ENCODE measurements at places on chromosomes 16 and 17.
A peak's percentile ranks its signal among the peaks of the same experiment; 100 is the strongest.

- peak; percentile 75 for DNase-seq
Observed at GRCh38 chr16:15993946-15994665, 44.7 kb downstream of the ABCC1 start.

- peak; percentile 30 for DNase-seq
Observed at GRCh38 chr17:29592850-29593551, at the start of gene ANKRD13B. Gene ANKRD13B, plus strand, starts transcription at chr17:29593132. Its CDS starts 490 bp downstream, at chr17:29593622.

GRCh38 chr17:55925440-55925839 lies 174.6 kb downstream of the PCTP start:
- DNase-seq, result no peak

DNA sequence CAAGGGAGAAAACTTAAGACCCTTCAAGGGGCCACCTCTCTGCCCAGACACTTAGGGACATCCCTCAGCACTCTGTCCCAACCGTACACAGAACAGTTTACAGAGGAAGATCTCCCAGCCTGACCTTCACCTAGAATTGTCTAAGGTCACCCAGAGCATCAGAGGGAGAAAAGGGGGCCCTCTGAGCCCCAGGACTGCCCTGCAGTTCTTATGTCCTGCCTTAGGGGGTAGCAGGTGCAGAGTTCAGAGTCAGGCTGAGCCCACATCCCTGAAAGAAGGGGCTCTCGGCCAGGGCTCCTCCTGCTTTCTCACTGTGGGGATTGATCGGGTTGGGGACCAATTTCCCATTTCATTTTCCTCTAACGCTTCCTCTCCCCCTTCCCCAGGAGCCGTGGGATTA lies 15.4 kb downstream of the CA4 start:
- no peak for DNase-seq

- DNase-seq, result no peak
Observed at GRCh38 chr16:14415291-14415690, 214.8 kb downstream of the PARN start.

DNA sequence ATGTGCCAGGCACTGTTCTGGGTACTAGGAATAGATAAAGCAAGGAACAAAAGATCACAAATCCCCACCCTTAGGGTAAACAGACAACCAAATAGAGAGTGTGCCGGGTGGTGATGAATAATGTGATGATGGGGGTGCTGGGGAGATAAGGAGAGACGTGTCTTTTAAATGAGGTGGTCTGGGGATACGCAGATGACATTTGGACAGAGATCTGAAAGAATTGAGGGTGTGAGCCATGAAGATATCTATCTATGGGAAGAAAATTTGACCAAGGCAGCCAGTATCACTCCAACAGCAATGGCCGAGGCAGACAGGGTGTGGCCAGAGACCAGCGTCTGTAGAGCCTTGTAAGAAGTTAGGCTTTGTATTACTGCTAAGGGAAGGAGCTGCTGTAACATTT lies 165.3 kb downstream of the MRTFB start:
- DNase-seq, result no peak

DNA sequence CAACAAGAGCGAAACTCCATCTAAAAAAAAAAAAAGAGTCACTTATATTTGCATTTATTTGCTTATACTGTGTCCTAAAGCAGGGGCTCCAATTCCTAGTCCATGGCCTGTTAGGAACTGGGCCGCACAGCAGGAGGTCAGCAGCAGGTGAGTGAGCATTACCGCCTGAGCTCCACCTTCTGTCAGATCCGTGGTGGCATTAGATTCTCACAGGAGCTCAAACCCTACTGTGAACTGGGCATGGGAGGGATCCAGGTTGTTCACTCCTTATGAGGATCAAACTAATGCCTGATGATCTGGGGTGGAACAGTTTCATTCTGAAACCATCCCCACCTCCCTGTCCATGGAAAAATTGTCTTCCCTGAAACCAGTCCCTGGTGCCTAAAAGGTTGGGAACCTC lies 24.9 kb downstream of the ITGB3 start:
- no peak for DNase-seq

GRCh38 chr16:85420501-85421337 lies 192.4 kb upstream of the GSE1 start:
- DNase-seq, result peak; percentile 35

- DNase-seq, result peak; percentile 93
Observed at GRCh38 chr17:4329838-4330237, 36.6 kb downstream of the UBE2G1 start.

DNA sequence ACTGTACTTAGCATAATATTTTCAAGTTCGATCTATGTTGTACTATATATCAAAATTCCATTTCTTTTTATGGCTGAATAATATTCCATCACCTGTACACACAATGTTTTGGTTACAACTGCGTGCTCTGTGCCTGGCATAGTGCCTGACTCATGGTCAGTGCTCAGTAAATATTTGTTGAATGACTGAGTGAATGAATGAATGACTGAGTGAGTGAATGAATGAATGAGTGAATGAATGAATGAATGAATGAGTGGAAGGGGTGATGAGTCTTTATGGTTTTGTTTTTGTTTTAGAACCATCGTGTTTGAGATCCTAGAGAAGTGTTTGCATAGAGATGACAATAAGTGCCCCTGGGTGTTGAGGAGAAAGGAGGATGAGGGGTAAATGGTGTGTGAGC lies 155.3 kb downstream of the MRM1 start:
- DNase-seq, result no peak

DNA sequence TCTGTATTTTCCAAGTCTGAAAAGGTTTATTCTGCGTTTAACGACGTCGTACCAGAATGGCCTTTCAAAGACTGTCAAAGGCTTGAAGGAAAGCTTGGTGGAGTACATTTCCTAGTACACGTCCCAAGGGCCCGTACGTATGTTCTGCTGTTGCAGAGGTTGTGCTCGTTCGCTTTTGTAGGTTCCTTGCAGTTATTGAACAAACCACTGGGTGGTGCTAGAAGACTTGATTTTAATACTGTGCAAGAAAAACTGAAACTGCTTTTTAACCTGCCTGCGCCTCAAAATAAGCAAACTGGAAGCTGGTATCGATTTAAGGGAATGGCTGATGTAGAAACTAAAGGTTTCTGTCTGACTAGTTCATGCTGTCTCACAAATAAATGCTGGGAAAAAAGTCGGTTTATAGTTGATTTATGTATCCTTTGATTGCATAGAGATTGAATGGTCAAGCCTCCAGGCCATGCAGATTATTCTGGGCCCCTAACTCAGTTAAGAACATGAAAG lies 54.6 kb downstream of the USP10 start:
- DNase-seq, result peak; percentile 85

DNA sequence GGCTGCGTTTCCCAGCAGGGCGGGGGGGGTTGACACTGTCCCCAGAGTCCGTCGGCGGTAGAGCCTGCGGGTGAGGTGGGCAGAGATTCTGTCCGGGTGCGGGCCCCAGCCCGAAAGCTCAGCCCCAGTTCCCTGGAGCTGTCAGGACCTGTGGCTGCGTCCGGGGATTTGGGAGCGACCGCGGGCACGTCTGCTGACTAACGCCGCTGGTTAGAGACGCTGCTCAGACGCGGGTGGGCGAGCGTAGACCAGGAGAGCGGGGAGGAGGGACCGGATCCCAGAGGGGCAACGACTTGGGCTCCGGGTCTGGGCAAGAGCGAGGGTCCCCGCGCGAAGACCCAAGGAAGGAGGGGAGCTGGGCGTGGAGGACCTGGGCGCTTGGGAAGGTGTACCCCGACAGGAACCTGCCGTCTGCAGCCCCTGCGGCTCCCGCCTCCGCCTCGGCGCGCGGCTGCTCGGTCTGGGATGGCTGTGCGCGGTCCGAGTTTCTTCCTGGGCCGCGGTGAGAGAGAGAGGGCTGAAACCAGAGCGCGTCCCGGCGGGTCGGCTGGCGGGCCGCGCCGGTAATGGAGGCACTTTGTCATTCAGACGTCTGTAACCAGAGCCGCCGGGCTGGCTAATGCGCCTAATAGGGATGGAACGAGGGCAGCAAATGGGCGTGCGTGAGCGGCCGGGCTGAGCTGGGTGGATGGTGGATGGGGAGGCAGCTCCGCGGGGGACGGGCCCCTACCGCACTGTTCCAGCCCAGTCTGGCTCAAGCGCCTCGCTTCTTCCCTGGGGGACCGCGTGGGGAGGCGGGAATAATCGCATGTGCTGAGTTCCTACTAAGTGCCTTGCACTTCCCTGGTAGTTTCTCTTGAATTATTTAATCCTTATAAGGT lies 2.3 kb downstream of the NGFR start:
- peak; percentile 47 for DNase-seq

DNA sequence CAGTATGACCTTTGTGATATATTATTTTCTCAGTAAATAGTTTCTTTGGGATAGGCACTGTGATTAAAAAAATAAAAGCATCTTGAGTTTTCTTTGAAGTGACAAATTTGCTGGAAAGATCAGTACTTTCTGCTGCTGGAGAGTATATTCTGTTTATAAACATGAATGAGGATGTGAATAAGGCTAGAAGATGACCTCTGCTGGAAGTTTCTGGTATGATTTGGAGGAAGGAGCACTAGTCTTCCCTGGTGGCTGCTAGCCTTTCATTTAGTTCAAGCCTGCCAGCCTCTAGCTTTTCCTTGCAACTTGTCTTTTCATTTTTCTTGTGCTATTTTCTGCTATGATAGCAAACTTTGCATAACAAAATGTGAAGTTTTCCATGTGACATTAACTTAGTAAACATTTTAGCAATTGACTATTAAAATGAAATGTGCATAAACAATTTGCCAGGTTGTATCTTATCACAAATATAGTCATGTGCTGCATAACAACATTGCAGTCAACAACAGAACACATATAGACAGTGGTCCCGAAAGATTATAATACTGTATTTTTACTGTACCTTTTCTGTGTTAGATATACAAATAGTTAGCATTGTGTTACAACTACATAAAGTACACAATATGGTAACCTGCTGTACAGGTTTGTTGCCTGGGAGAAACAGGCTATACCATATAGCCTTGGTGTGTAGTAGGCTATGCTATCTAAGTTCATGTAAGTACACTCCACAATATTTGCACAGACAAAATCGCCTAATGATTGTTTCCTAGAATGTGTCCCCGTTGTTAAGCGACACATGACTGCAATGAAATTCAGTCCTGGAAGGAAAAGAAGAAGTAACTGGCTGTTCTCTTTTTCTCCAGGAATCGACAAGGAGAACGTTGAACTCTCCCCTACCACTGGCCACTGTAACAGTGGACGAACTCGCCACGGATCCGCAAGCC lies 18.1 kb upstream of the RAB11FIP4 start:
- peak; percentile 70 for DNase-seq

GRCh38 chr17:68200689-68201417 lies 47.0 kb upstream of the AMZ2 start:
- DNase-seq, result peak; percentile 70

- no peak for DNase-seq
Observed at GRCh38 chr16:11164482-11165270, 91.3 kb downstream of the SOCS1 start.

DNA sequence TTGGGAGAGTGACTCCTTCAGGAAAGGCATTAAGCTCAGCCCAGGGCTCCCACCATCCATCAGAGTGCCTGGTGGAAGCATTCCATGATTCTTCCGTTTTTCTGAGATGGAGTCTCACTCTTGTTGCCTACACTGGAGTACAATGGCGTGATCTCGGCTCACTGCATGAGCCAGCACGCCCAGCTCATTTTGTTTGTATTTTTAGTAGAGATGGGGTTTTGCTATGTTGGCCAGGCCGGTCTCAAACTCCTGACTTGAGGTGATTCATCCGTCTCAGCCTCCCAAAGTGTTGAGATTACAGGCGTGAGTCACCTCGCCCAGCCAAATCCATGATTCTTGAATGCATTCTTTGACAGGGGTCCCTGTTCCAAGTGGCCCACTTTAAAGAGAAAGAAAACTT lies 23.1 kb downstream of the MIS12 start:
- peak; percentile 88 for DNase-seq

- DNase-seq, result no peak
Observed at GRCh38 chr17:27264068-27264812, 29.7 kb upstream of the WSB1 start.

DNA sequence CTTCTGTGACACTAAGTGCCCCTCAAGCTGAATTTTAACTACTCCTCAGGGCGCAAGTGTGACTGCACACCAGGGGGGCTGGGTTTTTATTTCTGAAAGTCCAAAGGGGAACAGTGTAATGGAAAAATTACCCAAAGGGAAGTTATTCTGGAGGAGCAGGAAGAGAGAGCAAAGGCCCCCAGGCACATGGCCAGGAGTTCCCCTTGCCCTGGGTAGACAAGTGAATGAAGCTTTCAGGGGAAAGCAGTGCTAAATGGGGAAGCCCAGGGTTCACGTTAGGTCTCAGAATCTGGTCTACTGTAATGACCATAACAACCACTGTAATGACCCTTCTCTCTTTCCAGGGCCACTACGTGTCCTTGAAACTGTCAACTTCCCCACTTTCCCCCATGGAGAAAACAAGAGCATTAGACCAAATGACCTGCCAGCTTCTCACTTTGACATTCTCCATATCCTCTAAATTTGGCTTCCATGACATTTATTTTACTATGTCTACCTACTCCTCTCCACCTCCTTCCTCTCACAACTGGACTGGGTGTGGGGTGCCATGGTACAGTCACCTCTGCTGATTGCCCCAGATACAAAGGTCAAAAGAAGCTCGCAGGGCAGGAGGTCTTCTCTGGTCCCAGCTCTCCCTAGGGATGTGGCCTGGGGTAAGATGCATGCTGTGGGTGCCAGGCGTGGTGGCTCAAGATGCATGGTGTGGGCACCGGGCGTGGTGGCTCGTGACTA lies 34.1 kb upstream of the MMP2 start:
- no peak for DNase-seq

GRCh38 chr16:88597856-88598491 lies 27.8 kb downstream of the ZC3H18 start:
- DNase-seq, result no peak

- DNase-seq, result peak; percentile 77
Observed at GRCh38 chr17:41710472-41711090, 1.6 kb upstream of the GAST start.

- DNase-seq, result peak; percentile 59
Observed at GRCh38 chr17:40480501-40481003, 20.9 kb downstream of the TNS4 start.

- peak; percentile 44 for DNase-seq
Observed at GRCh38 chr16:51898872-51899271, 648.1 kb downstream of the TOX3 start.

DNA sequence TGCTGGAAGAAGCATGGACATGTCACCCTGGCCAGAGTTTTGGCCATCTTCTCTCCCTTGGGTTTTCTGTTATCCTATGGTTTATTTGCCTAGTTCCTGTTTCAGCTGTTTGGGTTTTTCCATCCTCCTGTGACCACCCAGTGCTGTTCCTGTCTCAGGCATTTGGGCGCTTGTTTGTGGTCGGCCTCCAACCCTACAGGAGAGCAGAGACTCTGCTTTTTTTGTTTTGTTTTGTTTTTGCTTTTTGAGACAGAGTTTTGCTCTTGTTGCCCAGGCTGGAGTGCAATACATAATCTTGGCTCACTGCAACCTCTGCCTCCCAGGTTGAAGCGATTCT lies 3.3 kb upstream of the ZC3H7A start:
- DNase-seq, result no peak
